ENCODE measurements at places on chromosomes 5 and 9.
A peak's percentile ranks its signal among the peaks of the same experiment; 100 is the strongest.

- peak; percentile 28 for DNase-seq
These were observed 19.7 kb downstream of the ANP32B start for GRCh38 chr9:98002808-98003207.

DNA sequence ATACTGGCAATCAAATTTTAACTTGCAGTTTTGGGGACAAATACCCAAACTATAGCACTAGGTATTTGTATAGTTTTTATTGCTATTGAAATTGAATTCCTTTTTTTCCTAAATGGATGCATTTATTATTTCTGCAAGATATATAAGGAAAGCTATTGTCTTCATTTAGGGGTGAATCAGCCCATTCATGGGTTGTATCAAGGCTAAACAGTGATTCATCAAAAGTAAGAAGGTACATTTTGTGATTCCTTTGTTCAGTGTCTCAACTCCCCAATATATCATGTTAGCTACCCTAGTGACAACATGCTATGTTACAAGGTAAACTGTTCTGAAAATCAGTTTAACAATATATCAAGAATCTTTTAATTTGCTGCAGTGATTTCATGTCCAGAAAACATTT is 185.7 kb downstream of the PLK2 start:
- DNase-seq, result no peak

DNA sequence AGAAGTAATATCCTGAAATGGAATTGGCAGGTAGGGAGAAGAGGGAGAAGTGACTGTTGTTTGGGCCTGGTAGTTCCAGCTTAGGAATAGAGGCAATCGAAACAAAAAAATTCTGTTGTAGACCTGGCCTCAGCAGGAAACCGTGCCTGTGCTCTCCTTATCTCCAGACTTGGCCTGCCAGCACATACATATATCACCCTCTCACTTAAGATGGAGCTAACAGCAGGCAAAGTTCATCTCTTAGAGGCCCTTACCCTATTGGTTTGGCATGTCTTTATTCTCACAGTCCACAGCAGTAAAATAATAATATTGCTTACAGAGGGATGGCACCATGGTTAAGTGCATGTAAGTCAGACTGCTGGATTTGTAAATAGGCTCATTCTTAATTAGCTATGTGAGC is 19.6 kb upstream of the TNC start:
- DNase-seq, result no peak

DNA sequence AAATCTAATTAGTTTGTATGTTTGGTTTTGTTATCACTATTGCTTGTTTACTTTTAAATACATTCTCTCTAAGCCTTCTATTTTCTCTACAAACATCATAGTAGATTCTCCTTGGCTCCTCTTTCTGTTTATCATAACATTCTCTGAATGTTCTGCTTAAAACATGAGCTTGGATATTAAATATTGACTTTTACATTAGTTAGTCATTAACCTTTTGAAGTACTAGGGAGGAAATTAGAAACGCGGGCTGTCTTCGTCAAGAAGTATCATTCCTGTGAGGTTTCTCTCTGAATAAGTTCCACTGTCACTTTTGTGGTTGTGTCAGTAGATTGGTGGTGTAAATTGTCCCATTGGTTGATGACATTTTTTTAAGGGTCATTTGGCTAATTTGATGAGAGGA is 821.5 kb downstream of the EFNA5 start:
- DNase-seq, result no peak

- DNase-seq, result peak; percentile 28
These were observed 17.7 kb upstream of the IL6ST start for GRCh38 chr5:56012281-56012963.

DNA sequence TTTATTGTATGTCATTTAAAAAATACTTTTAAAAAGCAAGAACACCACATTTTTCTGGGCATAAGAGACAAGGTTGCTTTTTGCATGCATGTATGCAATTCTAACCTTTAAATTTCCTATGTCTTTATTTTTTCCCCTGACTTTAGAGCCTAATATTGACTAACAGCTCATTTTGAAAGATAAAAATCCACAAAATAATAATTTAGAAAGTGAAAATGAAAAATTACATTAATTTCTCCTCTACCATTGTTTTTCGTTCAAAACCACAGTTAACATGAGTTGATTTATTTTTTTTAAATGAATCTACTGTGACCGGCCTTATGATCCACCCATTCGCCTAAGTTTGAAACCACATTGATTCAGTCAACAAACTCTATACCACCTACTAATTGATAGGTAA is 137.5 kb upstream of the CDKN2B start:
- DNase-seq, result no peak

- peak; percentile 85 for DNase-seq
These were observed 24.4 kb downstream of the RNF145 start for GRCh38 chr5:159184858-159185381.

DNA sequence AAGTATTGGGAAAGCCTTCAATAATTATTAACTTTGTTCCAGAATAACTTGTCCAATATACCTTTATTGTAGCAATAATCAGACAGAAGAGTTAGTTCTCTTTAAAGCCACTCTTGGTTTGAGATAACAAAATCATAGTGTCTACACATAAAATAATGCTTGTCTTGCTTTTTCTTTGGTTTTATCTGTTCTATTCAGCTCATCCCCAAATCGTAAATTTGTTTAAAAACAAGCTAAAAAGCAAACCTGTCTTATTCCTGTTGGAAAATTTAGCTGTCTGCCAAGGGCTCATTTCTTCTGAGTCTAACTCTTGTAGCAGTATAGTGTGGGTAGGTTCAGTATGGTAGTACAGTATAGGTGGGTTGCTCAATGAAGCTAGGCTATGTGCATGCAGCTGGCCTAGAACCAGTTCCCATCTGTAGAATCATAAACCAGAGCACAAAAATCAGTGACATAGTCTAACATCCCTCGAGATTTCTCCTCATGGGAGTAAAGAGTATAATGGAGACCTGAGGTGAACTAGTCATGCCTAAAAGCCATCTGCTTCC is 17.9 kb upstream of the APBA1 start:
- DNase-seq, result no peak

GRCh38 chr5:102857076-102857818 is 102.1 kb downstream of the PAM start:
- DNase-seq, result no peak

DNA sequence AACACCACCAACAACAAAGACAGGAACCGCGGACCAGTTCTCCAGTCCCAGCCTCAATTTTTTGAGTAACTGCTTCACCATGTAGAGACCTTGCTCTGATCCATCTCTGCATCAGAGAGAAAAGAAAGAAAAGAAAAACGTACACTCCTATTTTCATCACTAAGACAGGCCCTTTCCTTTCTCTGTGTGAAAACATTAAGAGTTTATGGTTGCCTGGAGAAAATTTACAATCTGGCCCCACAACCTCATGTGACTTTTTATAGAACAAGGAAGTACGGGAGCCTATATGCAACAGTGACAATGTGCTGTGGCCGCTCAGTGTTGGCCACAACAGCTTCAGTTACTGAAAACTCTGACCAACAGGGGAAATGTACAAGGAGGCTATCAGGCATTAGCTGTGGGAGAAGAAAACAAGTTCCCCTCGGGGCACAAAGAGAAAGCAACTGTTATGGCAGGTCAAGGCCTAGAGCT is 272.9 kb upstream of the PTGER4 start:
- no peak for DNase-seq

GRCh38 chr5:102911973-102912372 is 156.9 kb downstream of the PAM start:
- DNase-seq, result peak; percentile 83

GRCh38 chr9:135391759-135392158 is 87.8 kb upstream of the PPP1R26 start:
- no peak for DNase-seq

DNA sequence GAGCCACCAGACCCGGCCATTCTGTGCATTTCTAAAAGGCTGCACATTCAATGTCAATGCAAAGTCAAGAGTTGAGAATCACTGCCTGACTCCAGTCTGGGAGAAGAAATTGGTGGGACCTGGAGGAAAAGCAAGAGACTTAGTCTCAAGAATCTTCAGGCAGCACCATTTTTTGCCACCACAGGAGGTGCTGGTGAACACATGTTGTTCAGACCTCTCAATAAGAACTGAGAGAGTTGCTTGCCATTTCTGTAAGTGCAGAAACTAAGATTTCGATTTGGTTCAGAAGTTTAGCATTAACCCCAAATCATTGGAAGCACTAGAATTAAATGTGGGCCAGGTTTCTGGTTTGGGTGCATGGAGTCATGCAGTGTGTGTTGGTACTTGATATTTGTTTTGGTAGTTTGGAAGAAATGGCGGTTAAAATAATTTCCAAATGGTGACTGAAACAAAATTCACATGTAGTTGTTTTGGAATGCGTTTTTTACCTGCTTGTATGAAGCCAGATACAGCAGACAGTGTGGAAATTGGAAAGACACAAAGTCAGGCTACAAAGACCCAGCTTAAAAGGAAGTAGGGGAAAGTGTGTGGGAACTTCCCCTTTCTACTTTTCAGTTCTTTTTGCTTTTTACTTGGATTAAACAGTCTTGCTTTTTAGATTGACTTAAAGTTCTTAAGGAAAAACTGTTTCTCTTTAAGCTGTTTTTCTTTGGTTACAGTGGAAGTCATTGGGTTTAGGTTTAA is 20.4 kb downstream of the PDE8B start:
- DNase-seq, result no peak

GRCh38 chr9:33787839-33788238 is 7.5 kb upstream of the PRSS3 start:
- no peak for DNase-seq

DNA sequence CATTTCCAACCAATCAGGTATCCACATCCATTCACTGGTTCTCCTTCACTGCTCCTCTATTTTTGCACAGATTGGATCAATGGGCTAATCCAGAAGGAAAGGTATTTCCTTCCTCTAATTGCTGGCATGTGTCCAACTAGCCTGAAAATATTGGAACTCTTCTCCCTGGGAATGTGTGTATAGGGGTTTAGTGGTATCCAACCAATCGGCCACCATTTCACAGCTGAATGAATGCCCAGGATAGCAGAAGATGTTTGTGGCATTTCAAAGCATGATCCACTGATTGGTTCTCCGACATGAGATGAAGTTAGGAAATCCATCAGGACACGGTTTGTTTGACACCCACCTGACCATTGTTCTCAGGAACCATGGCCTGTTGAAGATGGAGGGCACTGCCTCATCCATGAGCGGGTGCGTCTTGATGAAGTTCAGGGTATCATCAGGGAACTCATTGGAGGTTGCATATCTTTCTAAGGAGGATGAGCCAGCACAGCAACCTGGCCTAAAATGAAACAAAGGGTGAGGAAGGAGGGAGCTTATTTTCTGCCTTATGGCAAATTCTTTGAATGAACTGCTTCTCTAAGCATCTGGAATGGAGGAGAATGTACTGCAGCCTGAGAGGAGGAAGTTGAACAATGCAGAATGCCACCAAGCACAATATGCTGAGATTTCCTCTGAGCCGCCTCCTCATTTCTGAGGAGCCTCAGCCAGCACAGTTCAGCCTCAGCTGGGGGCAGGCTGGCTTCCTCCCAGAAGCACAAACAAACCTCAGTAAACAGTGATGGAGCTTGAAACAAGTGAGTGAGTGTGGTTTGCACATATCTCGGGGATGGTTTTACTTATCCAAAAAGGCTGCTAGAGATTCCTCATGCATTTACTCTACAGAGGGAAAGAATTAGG is 94.6 kb downstream of the SEMA6A start:
- peak; percentile 36 for DNase-seq

- no peak for DNase-seq
These were observed 338.1 kb upstream of the ATP10B start for GRCh38 chr5:161190086-161190485.

- no peak for DNase-seq
These were observed 91.4 kb upstream of the NEURL1B start for GRCh38 chr5:172549696-172550095.

GRCh38 chr5:120465436-120465961 is 1.4 kb downstream of the PRR16 start:
- peak; percentile 79 for DNase-seq

- DNase-seq, result no peak
These were observed 10.0 kb upstream of the PLK2 start for GRCh38 chr5:58469896-58470295.

GRCh38 chr5:51185850-51186329 is 197.4 kb upstream of the ISL1 start:
- no peak for DNase-seq

- DNase-seq, result no peak
These were observed 758.5 kb upstream of the EDIL3 start for GRCh38 chr5:85143138-85143537.

GRCh38 chr5:62742207-62742606 is 163.6 kb downstream of the LRRC70 start:
- DNase-seq, result no peak

GRCh38 chr5:101675510-101676219 is 620.4 kb downstream of the SLCO4C1 start:
- DNase-seq, result no peak

DNA sequence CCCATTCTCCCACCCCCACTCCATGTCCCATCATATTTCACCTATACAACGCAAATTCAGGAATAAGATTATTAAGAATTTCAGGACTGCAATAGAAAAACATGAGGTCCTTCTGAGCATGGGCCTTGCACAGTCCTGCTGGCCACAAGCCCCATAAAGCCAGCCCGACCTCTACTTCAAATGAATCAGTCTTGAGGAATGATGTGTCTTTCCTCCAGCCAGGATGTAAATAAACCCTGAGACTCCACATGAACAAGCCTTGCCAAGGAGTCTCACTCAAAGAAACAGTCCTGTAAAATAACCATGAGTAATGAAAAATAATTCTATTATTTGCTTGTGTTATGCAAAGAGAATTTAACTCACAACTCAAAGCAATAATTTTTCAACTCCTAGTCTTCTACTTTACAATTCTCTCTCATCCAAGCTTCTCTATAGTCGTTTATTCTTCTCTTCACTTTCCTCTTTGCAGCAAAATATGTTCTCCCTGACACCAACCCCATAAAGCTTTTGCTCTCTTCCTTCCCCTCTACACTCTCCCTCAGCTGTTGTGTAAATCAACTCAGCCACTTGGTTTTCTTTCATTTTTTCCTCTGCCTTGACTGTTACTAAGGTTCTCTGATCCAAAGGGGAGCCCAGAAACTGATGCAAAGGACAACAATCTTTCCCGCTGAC is 140.1 kb upstream of the MOCS2 start:
- peak; percentile 90 for DNase-seq

DNA sequence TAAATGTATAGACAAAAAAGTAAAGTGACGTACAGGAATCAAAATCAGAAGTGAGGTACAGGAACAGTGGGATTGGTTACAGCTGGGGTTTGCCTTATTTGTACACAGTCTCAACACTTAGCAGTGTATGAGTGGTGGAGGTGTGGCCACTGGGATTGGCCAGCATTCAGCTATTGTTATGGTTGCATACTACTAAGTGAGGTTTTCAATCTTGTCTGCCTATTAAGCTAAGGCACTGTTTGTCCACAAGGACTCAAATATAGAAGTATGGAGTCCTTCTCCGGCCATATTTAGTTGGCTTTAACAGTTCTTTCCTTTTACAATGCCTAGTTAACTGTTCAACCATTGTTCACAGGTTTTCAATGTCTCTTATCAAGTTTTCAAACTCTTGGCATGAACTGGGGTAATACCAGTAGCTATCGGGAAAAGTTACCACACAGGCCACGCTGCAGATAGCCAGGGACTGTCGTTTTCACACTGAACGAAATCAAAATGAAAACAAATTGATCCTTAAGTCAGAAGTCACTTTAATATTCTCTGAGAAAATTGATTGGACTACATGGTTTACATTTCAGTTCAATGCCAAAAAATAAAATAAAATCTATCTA is 176.0 kb upstream of the FREM1 start:
- no peak for DNase-seq

All from astrocyte of the hippocampus (primary cell).